ENCODE measurements at places on chromosomes 3 and 15.

DNA sequence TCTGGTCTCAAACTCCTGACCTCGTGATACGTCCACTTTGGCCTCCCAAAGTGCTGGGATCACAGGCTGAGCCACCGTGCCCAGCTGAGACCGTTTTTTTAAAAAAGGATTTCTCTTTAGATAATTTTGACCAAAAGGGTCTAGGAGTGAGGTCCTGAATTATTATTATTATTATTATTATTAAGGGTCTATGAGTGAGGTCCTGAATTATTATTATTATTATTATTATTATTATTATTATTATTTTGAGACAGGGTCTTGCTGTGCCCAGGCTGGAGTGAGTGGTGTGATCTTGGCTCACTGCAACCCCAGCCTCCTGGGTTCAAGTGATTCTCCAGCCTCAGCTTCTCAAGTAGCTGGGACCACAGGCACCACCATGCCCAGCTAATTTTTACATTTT is 20.6 kb upstream of the ARID3B start:
- DNase-seq = no peak

DNA sequence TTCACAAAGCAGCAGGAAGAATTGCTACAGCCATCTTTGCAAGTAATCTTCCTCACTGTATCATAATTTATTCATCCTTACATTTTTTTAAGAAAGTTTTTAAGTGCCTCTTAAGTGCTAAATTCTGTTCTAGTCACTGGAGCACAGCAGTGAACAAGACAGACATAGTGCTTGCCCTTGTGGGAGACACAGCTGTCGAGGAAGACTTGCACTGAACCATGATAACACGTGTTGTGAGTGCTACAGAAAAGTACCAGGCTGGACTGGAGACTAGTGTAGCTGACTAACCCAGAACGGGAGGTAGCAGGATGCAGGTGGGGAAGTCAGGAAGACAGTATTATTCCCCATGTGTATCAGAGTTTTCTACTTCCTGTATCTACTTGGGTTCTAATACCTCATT is 300.6 kb downstream of the TBL1XR1 start:
- DNase-seq = no peak

GRCh38 chr15:78307976-78308375 is 8.6 kb upstream of the SKIC8 start:
- DNase-seq = no peak

DNA sequence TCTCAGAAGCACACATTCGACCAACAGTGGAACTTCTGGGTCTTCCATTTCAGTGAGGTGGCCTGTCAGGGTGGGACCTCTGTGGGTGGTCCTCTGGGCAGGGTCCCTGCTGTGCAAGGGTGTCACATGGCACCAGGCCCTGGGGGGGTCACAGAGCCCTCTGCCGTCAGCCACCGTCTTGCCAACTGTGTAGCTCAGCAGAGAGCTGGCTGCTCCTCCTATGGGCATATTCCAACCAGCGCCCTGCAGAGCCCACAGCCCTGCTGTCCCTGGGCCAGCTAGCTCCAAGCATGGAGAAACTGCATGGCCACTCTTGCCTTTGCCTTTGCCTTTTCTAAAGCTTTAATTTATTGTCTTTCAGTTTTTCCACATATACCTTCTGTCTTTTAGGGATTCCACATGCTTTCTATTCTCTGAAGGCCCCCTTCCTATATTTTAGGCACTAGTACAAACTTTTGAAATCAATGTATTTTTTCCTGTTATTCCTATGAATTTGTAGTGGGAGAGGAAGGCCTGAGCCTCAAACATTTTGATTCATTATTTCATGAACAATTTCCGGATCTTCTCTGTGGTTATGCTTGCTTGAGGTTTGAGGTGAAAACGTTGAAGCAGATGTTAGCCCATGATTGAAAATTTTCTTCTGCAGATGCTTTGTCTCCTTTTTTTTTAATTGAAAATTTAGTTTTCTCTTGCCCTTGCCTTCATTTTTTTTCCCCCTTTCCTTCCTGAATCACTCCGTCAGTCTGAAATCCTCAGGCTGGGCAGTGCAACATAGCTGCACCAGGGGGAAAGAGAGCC is 11.7 kb downstream of the IQCF1 start:
- DNase-seq = no peak

- no peak for DNase-seq
Measured at GRCh38 chr3:51269466-51269865, 115.6 kb upstream of the MANF start.

GRCh38 chr3:61356685-61357084 is 105.4 kb upstream of the FHIT start:
- no peak for DNase-seq

GRCh38 chr3:102265720-102266119 is 169.1 kb upstream of the ZPLD1 start:
- no peak for DNase-seq

DNA sequence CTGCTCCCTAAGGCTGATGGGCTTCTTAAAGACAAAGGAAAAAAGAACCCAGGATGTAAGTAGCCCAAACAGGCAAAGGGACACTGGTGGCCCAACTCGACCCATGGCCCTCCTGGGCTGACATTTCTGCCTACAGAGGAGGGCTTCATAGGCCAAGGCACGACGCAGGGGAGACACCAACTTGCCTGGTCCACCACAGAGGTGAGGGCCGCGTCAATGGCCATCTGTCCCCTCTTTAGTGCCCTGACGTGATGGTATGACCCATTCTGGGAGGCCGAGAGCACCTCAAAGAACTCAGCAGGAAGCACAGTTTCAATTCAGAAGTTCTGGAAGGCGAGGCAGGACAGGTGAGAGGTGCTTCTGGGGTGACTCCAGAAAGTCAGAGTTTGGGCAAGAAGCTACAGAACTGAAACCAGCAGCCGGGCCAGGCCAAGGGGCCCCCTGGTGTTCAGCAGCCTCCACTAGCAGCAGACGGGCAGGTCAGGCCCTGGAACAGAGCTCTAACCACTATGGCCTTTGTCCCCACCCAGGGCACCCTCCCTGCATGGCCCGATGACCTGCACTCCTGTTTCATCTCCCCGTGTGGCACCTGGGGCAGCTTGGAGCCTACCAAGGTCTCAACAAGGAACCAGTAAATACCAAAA is 45.1 kb downstream of the HMCES start:
- peak; percentile 76 for DNase-seq

DNA sequence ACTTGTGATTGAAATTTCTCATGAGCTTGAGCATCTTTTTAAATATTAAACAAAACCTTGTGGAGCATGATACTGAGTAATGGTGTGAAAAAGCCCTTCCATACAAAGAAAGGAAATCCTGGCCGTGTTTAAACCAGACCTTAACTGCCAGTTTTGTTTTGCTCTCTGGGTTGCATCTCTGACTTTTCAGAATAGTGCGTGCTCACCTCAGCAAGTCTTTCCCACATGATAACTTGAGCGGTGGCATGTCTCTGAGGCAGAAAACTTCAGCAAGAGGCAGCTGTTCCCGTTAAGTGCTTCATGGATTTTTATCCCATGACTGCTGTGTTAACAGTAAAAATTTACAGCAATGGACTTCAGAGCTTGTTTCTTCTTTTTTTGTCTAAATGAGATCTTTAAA is 393.3 kb downstream of the FEZF2 start:
- DNase-seq = no peak

- no peak for DNase-seq
Measured at GRCh38 chr3:24857945-24858344, 363.3 kb upstream of the THRB start.

GRCh38 chr3:58568572-58569286 is 8.5 kb downstream of the FAM107A start:
- peak; percentile 79 for DNase-seq
